ENCODE measurements at places on chromosomes 6 and 20.

- peak; percentile 83 for DNase-seq
These were observed at the start of the genes ESF1 and NDUFAF5 for GRCh38 chr20:13784893-13785715. Gene ESF1 (minus strand): TSS chr20:13784919. CDS start chr20:13783140, 1,779 bp downstream. Gene NDUFAF5 (plus strand): TSS chr20:13785028. CDS start chr20:13785069, 41 bp downstream.

DNA sequence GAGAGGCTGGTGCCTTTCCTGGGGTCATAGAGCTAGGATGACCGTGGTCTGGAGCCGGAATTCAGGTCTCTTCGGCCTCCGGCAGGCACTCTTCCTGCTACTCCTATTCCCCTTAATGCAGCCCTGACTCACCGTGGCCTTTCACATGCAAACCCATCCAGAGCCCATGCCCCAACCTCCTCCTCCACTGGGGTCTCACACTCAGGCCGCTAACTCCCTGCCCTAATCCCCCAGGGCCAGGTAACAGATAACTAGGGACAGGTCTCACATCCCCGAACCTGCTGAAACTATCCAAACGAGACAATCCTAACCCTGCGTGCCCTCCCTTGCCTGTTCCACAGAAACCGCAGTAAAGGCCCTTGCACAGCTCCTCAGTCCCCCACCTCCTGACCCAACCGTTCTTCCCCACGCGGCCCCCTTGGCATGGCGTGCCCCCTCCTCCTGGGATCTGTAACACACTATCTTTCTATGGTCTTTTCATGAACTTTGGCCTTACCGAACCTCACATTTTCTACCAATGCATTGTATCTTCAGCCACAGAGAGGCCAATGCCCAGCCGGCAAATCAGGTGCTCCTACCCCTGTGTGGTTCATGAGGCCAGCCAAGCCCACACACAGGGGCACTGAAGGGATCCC, 245.4 kb upstream of the EXOC2 start:
- no peak for DNase-seq

GRCh38 chr6:161406646-161407045, 132.8 kb upstream of the AGPAT4 start:
- DNase-seq = no peak

- DNase-seq = no peak
These were observed 104.9 kb downstream of the OGFRL1 start for GRCh38 chr6:71393471-71393870.
